ENCODE measurements at places on chromosomes 3 and 15. TPM values are rescaled to one million over a fixed set of nuclear protein-coding genes. Genes with fewer than 3 reads are reported as not detected.

GRCh38 chr3:70519026-70519425, 206.6 kb upstream of the MDFIC2 start:
- no peak overlapping the region for H3K27ac ChIP-seq
- DNase-seq = no peak
- no peaks in the 10 kb centered on the region for H3K4me1 ChIP-seq
- H3K4me3 ChIP-seq = no peak overlapping the region

- no peak for DNase-seq
- H3K27me3 ChIP-seq = no peaks in the 10 kb centered on the region
- no peaks in the 10 kb centered on the region for H3K4me1 ChIP-seq
- no peak overlapping the region for H3K4me3 ChIP-seq
Observed at GRCh38 chr3:126780666-126781065, 76.6 kb downstream of the CHCHD6 start.

CACNA2D3 gene
- total RNA-seq = 4.9 TPM

GRCh38 chr3:36674816-36675215, 89.5 kb downstream of the DCLK3 start:
- H3K4me1 ChIP-seq = peaks cover 6% of the 10 kb centered on the region
- H3K4me3 ChIP-seq = no peak overlapping the region
- no peak for DNase-seq
- H3K27ac ChIP-seq = no peak overlapping the region

GRCh38 chr3:105672996-105673395, 195.8 kb downstream of the CBLB start:
- no peak overlapping the region for H3K4me3 ChIP-seq
- no peaks in the 10 kb centered on the region for H3K4me1 ChIP-seq
- H3K36me3 ChIP-seq = peaks cover 12% of the 10 kb centered on the region
- no peaks in the 10 kb centered on the region for H3K27me3 ChIP-seq
- DNase-seq = no peak
- no peak overlapping the region for H3K27ac ChIP-seq

DNA sequence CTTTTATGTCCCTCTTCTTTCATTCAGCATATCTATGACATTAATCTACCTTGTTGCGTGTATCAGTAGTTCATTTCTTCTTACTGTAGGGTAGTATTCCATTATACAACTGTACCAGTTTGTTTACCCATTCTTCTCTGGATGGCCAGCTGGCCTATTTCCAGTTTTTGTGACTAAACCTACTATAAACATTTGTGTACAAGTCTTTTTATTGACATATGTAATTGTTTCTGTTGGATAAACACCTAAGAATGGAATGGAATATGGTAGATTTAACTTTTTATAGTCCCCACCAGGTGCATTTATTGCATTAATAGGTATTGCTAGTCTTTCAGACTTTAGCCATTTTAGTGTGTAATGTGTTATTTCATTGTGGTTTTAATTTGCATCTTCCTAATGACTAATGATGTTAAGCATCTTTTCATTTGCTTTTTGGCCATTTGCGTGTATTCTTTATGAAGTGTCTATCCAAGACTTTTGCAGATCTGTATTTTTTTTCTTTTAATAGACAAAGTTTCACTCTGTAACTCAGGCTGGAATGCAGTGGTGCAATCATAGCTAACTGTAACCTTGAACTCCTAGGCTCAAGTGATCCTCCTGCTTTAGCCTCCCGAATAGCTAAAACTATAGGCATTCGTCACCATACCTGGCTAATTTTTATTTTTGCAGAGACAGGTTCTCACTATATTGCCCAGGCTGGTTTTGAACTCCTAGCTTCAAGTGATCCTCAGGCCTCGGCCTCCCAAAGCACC, 41.9 kb upstream of the XRN1 start:
- no peak overlapping the region for H3K4me3 ChIP-seq
- no peaks in the 10 kb centered on the region for H3K27me3 ChIP-seq

DNA sequence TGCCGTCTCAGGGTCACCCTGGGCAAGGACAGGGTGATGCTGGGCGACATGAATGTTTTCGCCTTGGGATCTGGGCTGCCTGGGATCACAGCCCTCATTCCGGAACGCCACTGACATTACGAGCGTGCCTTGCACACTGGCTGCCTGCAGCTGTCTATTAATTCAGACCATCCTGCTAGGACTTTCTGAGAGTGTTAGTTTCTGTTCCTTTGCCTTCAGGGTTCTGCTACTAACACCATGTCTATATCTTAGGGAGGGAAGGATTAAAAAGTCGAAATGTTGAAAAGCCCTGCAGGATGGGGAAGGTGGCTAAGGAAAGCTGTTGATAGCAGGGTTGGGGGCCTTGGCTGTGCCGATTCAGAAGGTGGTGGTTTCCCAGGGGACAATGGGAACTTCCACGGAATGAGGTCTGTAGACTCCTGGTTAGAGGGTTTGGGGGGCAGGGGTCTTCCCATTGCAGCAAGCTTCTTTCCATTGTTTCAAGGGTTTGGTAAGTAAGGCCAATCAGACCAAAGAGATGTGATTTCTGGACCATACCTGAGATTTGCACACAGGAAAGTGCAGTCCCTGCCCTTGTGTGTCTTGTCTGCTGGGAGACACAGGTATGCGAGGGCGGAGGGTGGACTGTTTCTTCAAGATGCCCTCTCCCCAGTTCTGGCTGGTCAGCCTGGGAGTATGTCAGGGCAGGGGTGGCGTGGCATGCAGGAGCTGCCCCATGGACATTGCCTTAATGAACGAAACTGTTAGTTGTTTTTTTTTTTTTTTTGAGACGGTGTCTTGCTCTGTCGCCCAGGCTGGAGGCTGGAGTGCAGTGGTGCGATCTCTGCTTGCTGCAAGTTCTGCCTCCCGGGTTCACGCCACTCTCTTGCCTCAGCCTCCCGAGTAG, 50.9 kb downstream of the RGMA start:
- no peaks in the 10 kb centered on the region for H3K4me1 ChIP-seq
- no peak overlapping the region for H3K4me3 ChIP-seq
- no peaks in the 10 kb centered on the region for H3K27me3 ChIP-seq
- peak; percentile 57 for DNase-seq

IL5RA gene
- total RNA-seq = not detected

C3orf49 gene
- total RNA-seq = not detected

DNA sequence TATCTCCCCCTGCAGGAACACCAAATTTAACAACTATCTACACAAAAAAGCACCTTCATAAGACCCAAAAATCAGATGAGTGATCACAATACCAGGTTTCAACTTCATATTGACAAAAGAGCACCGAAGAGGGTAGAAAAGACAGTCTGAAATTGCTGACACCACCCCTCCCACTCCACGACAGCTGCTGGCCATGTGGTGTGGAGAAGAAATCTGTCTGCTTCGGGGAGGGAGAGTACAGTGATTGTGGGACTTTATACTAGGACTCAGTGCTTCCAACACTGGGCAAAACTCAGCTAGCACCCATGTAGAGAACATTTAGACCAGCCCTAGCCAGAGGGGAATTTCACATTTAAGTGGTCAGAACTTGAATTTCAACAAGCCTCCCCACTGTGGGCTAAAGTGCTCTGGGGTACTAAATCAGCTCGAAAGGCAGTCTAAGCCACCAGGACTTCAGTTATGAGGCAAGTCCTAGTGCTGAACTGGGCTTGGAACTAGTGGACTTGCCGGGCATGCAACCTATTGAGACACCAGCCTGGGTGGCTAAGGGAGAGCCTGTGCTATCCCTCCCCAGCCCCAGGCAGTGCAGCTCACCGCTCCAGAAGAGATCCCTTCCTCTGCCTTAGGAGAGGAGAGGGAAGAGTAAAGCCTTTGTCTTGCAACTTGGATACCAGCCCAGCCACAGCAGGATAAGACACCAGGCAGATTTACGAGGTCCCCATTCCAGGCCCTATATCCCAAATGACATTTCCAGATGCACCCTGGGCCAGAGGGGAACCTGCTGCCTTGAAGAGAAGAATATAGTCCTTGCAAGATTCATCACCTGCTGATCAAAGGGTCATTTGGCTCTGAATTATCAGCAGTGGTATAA, 44.6 kb upstream of the POU1F1 start:
- H3K27me3 ChIP-seq = no peaks in the 10 kb centered on the region
- H3K36me3 ChIP-seq = no peaks in the 10 kb centered on the region
- H3K4me3 ChIP-seq = no peak overlapping the region
- no peak overlapping the region for H3K27ac ChIP-seq
- no peaks in the 10 kb centered on the region for H3K4me1 ChIP-seq
- DNase-seq = no peak

DAPK2 gene
- 3.4 TPM for total RNA-seq

DNA sequence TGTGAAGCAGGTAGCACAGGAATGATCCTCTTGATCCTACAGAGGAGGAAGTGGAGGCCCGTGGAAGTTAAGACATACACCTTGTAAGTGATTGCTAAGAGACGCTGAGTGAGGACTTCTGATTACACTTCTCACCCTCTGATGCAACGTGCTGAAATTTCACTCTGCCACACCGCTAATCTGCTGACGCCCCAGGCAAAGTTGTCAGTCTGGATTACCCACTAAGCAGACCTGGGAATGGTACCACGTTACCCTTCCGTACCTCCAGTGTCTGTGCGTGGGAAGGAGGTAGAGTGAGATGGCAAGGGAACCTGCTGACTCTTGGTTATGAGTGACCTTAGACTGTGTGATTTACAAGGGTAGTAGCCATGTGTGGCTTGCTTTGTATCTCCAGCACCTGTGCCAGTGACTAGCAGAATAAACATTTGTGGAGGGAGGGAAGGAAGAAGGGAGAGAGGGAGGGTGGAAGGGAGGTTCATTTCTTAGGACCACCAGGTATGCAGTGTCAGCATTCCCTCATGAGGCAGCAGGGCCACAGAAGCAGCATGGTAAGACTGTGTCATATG, 115.0 kb downstream of the ALDH1A2 start:
- no peak for DNase-seq
- no peak overlapping the region for H3K27ac ChIP-seq
- H3K27me3 ChIP-seq = no peaks in the 10 kb centered on the region
- H3K4me1 ChIP-seq = no peaks in the 10 kb centered on the region
- H3K4me3 ChIP-seq = no peak overlapping the region

PLCB2 gene
- 5.4 TPM for total RNA-seq

DNA sequence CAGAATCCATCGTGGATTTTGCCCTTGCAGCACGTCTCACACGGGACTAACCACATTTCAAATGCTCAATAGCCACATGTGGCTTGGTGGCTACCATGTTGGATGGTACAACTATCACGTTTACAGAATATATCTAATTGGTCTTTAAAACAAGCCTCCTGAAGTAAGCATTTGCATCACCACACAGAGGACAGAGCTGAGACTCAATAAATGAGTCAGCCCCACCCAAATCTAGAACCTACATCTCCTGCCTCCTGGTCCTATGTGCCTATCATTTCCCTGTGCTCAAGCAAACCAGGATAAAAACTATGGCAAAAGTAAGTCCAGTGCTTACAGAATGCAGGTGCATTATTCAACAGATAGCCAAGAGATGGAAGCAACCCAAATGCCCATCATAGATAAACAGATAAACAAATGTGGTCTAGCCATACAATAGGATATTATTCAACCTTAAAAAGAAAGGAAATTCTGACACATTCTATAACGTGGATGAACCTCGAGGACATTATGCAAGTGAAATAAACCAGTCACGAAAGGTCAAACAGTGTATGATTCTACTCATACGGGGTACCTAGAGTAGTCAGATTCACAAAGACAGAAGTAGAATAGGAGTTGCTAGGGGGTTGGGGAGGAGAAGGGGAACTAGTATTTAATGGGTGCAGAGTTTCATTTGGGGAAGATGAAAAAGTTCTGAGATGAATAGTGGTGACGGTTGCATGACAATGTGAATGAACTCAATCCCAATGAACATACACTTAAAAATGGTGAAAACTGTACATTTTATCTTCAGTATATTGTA, 43.9 kb downstream of the SRGAP3 start:
- no peak overlapping the region for H3K27ac ChIP-seq
- H3K36me3 ChIP-seq = no peaks in the 10 kb centered on the region
- H3K27me3 ChIP-seq = no peaks in the 10 kb centered on the region
- H3K4me3 ChIP-seq = no peak overlapping the region

- H3K4me1 ChIP-seq = peaks cover 14% of the 10 kb centered on the region
- no peak overlapping the region for H3K27ac ChIP-seq
- no peak for DNase-seq
- H3K36me3 ChIP-seq = no peaks in the 10 kb centered on the region
- H3K4me3 ChIP-seq = no peak overlapping the region
Observed at GRCh38 chr3:171699601-171700000, 110.7 kb downstream of the PLD1 start.

DNA sequence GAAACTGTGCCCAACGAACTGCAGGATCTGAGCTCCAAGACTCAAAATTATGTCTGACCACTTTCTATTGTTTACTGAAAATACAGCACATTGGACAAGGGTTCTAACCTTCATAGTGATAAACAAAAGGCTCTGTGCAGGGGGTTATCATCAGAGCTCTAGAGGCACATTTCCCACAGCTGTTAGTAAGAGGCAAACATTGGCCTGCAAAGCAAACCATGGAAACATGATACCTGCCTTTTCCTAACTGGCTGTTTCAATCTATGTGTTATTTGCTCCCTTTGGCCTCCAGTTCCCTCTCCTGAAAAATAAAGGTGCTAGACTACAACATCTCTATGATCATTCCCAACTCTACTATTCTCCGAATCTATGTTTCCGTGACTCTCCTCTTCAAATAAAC, 159.7 kb upstream of the ARHGEF26 start:
- no peaks in the 10 kb centered on the region for H3K36me3 ChIP-seq
- H3K4me1 ChIP-seq = peaks cover 17% of the 10 kb centered on the region
- no peaks in the 10 kb centered on the region for H3K27me3 ChIP-seq

- DNase-seq = no peak
- H3K4me3 ChIP-seq = no peak overlapping the region
- H3K4me1 ChIP-seq = peaks cover 6% of the 10 kb centered on the region
Observed at GRCh38 chr3:194084284-194084683, 51.7 kb upstream of the HES1 start.

GRCh38 chr3:106175276-106175675, 306.5 kb upstream of the CBLB start:
- no peak overlapping the region for H3K4me3 ChIP-seq
- H3K36me3 ChIP-seq = no peaks in the 10 kb centered on the region
- H3K27ac ChIP-seq = no peak overlapping the region
- no peak for DNase-seq
- H3K4me1 ChIP-seq = no peaks in the 10 kb centered on the region
- H3K27me3 ChIP-seq = no peaks in the 10 kb centered on the region

UCN2 gene
- total RNA-seq = not detected

- H3K27ac ChIP-seq = no peak overlapping the region
- DNase-seq = no peak
- no peak overlapping the region for H3K4me3 ChIP-seq
Observed at GRCh38 chr15:71294911-71295602, 179.8 kb downstream of the THSD4 start.

MB21D2 gene
- 7.8 TPM for total RNA-seq

FBLN2 gene
- 134 TPM for total RNA-seq

GRCh38 chr3:149586871-149587270, 71.0 kb downstream of the WWTR1 start:
- no peak for DNase-seq
- H3K27ac ChIP-seq = no peak overlapping the region
- H3K36me3 ChIP-seq = no peaks in the 10 kb centered on the region
- H3K27me3 ChIP-seq = no peaks in the 10 kb centered on the region

GRAMD2A gene
- total RNA-seq = 0.16 TPM

DNA sequence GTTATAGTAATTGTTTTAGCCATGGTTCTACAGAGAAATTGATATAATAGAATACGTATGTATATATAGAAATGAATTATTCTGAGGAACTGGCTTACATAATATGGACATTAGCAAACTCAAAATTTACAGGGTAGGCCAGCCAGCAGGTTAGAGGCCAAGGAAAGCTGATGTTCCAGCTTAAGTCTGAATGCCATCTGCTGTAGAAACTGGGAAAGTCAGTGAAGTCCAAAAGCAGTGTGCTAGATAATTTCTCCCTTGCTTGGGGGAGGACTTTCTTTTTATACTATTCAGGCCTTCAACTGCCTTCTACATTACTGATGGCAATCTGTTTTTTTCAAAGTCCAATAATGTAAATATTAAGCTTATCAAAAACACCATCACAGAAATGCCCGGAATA, 1174.7 kb downstream of the ZPLD1 start:
- H3K27me3 ChIP-seq = no peaks in the 10 kb centered on the region
- no peak overlapping the region for H3K27ac ChIP-seq
- no peaks in the 10 kb centered on the region for H3K36me3 ChIP-seq
- no peaks in the 10 kb centered on the region for H3K4me1 ChIP-seq
- no peak overlapping the region for H3K4me3 ChIP-seq
